ENCODE measurements at places on chromosomes 5 and 9.
A peak's percentile ranks its signal among the peaks of the same experiment; 100 is the strongest.

DNA sequence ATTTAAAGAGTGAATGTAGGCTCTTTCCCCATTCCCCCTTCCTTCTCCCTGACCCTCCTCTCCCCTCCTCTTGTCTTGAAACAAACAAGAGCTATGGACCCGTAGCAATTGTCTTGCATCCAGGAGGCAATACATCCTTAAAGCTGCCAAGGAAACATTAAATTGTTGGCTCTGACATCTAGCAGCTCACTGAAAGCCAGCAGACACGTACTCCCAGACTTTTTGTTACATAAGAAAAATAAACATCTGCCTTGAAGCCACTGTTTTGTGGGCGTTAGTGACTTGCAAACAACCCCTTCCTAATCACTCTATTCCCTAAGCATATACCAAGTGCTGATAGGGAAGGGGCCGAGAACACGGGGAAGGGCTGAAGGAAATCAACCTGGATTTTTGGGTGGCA is 8.6 kb downstream of the SLC45A2 start:
- peak; percentile 11 for DNase-seq

- DNase-seq, result peak; percentile 41
Observed at GRCh38 chr9:11962327-11962726, 730.9 kb upstream of the TYRP1 start.

GRCh38 chr5:2557435-2557834 is 194.0 kb downstream of the IRX2 start:
- DNase-seq, result no peak

DNA sequence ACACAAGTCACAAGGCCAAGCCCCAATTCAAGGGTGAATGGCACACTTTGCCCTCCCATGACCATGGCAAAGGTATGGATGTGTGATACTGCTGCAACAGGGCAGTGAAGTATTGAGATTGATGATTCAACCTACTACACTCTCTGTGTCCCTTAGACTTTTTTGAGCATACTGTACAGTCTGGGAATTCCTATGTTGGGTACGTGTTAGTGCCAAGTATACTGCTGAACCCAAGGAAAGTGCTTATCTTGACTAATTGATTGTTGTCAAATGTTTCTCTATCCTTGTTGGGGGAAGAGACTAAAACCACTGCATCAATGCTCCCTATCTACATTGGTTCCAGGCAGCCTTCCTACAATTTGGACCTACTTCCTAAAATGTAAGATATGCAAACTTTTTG is 93.7 kb downstream of the NDFIP1 start:
- DNase-seq, result peak; percentile 62

DNA sequence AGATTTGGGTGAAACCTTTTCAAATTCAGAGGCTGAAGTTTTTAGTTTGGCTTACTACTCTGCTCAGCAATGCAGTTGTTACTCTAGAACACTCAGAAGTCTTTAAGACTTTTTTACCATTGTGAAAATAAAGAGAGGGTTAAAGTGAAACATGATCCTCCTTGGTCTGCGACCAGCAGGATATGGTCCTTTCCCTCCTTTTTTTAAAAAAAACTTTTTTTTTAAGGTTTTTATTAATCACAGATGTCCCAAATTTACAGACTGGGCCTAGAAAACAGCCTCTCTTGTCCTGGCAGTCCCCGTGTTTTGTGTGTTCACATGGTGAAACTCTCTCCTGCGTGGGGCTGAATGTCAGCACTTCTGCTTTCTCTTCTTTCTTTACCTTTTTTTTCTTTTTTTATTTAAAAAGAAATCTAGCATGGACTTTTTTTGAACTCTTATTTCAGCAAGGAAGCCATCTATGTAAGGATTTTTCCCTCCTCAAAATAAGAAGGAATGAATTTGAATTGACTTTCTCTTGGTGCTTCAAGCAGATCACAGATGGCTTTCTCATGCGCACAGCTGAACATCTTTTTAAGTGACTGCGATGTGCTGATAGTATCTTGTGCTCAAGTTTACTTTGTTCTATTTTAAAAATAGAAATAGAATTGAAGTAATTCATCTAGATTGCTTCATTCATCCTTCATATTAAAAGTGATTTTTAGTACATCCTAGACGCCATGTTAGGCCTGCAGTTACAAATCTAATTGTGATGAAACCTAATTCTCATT is 128.7 kb upstream of the OTULINL start:
- no peak for DNase-seq

- DNase-seq, result no peak
Observed at GRCh38 chr9:119255116-119255515, 114.1 kb downstream of the BRINP1 start.

GRCh38 chr5:115571441-115571878 is 26.9 kb upstream of the FEM1C start:
- peak; percentile 72 for DNase-seq

DNA sequence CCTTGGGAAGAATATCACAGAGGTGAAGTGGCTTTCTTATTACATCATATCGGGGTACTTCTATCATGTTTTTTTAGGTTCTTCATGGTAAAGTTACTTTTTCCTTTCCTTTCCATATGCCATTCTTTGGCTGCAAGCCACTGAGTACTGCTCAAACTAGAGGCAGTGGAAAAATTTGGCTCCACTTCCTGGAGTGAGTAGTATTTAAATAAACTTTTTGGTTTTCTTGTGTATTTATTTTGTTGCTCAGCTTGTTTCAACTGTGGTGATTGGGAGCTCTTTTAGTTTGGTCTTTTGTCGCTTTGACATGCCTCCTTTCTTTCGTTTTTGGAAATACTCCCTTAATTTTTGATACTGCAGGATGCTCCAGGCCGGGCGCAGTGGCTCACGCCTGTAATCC is 69.8 kb downstream of the WDR70 start:
- DNase-seq, result peak; percentile 10

Data from fibroblast of pulmonary artery (primary cell).